Pulmonary artery endothelial cell (primary cell): ENCODE measurements at places on chromosomes 6 and 20. TPM values are rescaled to one million over a fixed set of nuclear protein-coding genes. Genes with fewer than 3 reads are reported as not detected.

Gene STMN3
- total RNA-seq = 3.1 and 7.2 TPM in 2 replicates

Gene ZSCAN23
- total RNA-seq = 0.07 and 0.14 TPM in 2 replicates

Gene FHL5
- not detected in 2 replicates for total RNA-seq

Gene BANF2
- not detected in 2 replicates for total RNA-seq

Gene RAB44
- not detected in 2 replicates for total RNA-seq

Gene HS3ST5
- not detected in 2 replicates for total RNA-seq

Gene AIF1
- total RNA-seq = not detected in 2 replicates

Gene GINS1
- 20.0 and 34.6 TPM in 2 replicates for total RNA-seq

Gene TCP11
- total RNA-seq = 0.13 and 0.18 TPM in 2 replicates

Gene BHLHE23
- total RNA-seq = not detected in 2 replicates

Gene SYNDIG1
- not detected in 2 replicates for total RNA-seq

Gene VGLL2
- total RNA-seq = not detected in 2 replicates

Gene ASF1A
- total RNA-seq = 23.4 and 24.0 TPM in 2 replicates

Gene DCDC2
- total RNA-seq = not detected in 2 replicates

Gene VPS16
- total RNA-seq = 43.8 and 56.1 TPM in 2 replicates

Gene RAB22A
- total RNA-seq = 13.2 and 13.4 TPM in 2 replicates

Gene TMEM63B
- total RNA-seq = 14.0 and 21.8 TPM in 2 replicates

Gene MBOAT1
- total RNA-seq = 2.4 and 7.1 TPM in 2 replicates

Gene C6orf136
- 1.8 and 2.3 TPM in 2 replicates for total RNA-seq

Gene SNAP25
- total RNA-seq = 0.25 TPM in 1 of 2 replicates, not detected in the other

Gene PDYN
- total RNA-seq = not detected in 2 replicates

Gene ECT2L
- total RNA-seq = not detected in 2 replicates
